Stimulated activated CD8-positive, alpha-beta memory T cell treated with anti-CD3 and anti-CD28 coated beads, Interleukin-7, amount 100 ng/mL, for 4 hours (primary cell): ENCODE measurements at places on chromosomes 13 and 19.

GRCh38 chr19:48633148-48634035, 3.8 kb downstream of the DBP start:
- no peak for DNase-seq

GRCh38 chr13:113378825-113379224, 14.9 kb upstream of the GRTP1 start:
- no peak for DNase-seq

DNA sequence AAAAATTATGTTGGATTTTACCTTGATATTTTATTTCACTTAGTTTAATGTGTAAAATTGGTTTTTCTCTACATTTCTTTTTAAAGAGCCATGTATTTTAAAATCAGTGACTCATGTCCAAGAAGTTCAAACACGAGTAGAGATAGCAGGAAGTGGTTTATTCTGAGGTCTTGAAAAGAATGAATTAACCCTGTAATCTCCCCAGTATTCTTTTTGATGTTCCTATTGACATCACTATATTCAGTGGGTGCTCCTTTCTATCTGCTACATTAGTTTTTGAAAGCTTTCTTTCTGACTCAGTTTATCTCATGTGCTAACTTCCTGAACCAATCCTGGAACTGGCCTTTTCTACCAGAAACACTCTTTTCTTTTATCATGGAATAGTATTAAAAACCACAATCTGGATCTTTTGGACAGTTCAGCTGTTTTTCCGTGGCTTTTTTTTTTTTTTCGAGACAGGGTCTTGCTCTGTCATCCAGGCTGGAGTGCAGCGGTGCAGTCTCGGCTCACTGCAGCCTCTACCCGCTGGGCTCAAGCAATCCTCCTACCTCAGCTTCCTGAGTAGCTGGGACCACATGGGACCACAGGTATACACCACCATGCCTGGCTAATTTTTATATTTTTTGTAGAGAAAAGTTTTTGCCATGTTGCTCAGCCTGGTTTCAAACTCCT, 114.9 kb downstream of the PCCA start:
- no peak for DNase-seq

DNA sequence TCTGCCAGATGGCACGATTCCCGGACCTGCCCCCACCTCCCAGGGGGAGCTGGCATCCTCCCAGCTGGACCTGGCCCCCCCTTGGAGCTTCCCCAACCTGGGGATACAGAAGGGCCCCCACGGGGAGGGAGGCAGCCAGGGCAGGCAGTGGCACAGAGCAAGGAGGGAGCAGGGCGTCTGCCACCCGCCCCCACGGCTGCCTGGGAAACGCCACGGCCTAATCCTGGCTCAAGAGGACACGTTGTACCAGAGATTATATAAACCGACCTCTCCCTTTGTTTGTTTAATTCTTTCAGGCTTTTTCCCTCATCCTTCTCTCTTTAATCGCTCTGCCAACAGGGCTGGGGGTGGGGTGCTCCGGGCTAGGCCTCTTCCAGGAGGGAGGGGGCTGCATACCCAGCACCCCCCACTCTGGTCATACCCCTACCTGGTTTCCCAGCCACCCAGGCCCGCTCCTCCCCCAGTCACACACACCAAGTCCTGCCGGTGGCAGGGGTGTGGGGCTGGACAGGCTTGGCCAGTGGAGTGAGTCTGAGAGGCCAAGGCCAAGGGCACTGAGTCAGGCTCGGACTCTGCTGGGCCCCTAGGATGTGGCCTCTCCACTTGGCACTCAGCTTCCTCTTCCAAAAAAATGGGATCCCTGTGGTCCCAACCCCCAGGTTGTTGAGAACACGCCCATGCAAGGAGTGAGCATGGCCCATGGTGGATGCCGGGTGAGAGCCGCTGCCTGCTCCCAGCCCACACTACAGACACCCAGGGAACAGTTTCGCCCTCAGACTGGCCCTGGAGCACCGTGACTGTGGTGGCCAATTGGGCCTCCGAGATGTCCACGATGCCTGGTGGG, 29.5 kb upstream of the NFIC start:
- no peak for DNase-seq

GRCh38 chr19:47435196-47435595, 15.9 kb upstream of the MEIS3 start:
- no peak for DNase-seq

DNA sequence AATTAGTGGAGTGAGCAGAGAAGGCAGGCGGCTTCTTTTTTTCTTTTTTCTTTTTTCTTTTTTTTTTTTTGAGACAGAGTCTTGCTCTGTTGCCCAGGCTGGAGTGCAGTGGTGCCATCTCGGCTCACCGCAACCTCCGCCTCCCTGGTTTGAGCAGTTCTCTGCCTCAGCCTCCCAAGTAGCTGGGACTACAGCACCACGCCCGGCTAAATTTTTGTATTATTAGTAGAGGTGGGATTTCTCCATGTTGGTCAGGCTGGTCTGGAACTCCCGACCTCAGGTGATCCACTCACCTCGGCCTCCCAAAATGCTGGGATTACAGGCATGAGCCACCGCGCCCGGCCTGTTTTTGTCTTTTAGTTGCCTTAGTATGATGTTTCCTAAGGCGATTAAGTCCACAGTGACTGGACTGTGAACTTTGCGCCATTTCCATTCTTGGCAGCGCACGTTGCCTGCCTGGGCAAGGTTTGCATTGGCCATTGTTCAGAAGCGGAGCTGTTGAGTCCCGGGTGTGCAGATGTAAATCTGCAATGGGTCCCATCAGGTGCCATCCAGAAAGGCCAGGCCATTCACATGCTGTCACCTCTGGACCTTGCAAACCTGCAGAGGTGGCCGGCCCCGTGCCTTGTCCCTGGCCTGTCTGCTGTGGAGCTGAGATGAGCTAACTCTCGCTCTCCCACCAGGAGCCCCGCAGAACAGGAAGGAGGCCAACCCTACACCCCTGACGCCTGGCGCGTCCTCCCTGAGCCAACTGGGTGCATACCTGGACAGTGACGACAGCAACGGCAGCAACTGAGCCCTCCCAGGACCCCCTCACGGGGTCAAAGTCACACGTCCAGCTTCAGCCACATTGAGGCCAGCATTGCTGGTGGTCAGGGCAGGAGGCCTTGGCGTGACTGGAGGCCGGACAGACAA, 10.9 kb upstream of the SHD start:
- no peak for DNase-seq

GRCh38 chr19:1402411-1403070, 1.2 kb upstream of the GAMT start:
- DNase-seq, result no peak

DNA sequence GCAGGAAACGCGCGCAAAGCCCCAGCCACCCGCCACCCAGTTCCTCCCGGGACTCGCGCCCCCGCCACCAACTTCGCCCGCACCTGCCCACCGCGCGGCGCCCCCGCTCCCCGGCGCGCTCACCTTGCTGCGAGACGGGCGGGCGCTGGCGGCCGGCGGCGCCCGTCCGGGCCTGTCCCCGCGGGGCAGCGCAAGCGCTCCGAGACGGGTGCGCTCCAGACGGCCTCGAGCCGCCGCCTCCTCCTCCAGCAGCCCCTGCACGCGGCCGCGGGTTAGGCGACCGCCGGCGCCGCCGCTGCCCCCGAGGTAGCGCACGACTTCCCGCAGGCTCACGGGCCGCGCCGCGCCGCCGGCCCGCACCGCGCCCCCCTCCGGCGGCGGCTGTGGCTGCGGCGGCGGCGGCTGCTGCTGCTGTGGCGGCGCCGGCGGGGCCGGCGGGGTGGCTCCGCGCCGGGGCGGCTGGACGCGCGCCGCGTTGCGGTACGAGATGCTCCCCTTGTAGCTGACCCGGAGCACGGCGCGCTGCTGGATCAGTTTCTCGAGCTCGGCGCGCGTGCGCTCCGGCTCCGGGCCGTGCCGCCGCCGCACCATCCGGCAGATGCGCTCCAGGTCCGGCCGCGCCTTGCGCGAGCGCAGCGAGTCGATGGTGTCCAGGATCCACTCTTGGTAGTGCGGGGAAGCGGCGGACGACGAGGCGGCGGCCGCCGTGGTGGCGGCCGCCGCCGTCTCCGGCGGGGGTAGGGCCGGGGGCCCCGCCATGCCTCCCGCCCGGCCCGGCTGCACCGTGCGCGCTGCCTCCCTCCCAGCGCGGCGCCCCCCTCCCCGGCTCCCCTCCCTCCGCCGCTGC, 666 bp downstream of the SAMD1 start:
- peak; percentile 42 for DNase-seq

DNA sequence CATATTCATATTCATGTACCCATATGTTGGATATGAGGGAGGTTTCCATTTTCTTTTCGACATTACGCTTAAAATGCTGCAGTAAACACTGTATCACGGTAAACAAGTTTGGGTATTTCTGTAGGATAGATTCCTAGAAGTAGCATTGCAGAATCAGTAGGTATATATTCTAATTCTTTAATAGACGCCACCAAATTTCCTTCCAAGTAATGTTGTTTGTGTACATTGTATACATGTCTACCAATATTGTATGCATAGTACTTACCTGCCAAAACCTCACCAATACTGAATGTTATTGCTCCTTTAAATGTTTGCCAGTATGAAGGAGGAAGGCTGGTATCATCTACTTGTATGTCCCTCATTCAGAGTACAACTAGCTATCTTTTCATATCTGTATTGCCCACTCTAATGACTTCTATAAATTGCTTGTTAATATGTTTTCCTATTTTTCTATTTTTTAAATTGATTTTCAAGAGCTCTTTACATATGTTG, 56.1 kb upstream of the ZNF536 start:
- DNase-seq, result no peak

DNA sequence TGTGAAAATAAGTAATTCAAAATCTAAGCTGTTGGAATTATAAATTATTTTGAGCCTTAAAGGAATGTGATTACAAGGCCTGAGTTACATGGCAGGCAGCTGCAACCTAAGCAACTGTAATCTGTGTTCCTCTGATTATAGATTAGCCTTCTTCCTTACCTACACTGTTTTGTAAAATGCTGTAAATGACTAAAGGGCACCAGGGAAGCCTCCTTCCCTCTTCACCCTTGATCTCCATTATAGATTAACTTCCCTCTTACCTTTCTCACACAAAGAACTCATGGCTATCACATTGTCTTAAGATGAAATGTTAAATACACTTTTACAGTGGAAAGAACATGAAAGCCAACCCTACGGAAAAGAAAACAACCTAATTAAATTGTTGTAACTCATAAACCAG, 423.7 kb upstream of the KLF12 start:
- no peak for DNase-seq

GRCh38 chr13:46012404-46012803, 40.1 kb downstream of the ZC3H13 start:
- DNase-seq, result no peak

GRCh38 chr19:46660551-46661019, 397 bp downstream of the DACT3 start:
- no peak for DNase-seq

GRCh38 chr13:113770937-113771336, 11.9 kb downstream of the TMEM255B start:
- no peak for DNase-seq

DNA sequence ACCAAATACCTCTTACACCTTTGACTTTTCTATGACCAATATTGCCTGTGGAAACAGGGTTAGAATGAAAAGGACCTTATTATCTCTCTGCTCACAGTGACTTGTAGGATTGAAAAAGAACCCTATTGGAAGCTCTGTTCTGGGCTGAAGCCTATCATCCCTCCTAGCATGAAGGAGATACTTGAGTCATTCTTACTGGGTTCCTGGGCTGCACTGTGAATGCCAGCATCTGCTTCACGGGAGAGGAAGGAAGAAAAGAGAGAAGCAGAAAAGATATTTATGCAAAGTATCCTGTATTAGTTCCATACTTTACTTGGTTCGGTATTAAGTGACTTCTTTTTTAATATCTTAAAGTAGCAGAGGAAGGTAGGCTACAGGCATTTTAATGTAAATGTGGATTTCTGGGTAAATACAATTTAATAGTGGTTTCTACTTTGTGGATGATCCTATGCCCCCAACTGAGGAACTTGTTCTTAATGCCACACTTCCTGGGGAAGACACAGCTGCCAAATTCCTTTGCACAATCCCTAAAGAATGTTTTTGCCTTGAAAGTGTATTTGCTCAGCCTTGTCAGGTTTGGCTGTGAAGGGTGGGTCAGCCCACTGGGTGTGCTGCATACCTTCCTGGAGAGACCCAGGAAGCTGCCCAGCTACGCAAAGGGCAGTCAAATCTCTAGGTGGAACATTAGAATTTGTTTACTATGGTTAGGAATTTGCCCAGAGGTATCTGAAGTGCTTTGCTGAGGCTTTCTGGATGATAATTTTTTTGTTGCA, 13.7 kb upstream of the SCEL start:
- no peak for DNase-seq

DNA sequence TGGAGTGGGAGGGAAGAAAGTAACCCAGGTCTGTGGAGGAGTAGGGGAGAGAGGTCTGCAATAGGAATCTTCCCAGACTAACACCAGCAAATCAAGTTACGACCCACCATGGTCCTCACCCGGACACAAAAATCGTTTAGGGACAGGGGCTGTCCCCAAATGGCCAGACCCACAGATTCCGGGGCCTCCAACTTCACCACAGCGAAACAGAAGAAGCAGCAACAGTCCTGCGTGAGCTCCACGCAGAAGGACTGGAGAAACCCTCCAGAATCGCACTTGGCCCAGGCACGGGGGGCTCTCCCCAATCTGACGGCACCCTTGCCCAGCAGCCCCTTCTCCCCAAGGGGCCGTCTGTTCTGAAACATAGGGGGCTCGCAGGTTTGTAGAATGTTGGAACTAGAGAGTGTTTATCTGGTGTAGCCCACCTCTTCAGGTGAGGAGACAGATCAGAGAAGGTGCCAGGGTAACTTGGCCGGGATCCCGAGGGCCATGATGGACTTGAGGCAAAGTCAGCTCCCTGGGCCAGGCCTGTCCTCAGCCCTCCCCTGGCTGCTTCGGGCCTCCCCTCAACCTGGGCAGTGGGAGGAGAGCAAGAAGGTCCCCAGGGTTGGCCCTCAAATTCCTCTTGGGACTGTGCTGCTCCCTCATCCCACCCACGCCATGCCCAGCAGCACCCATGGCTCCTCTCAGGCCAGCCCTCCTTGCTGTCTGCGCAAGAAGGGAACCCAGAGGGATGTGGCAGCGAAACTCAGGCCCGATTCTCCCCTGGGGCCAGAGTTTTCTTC, 82.5 kb upstream of the GPR183 start:
- DNase-seq, result no peak

- no peak for DNase-seq
Measured at GRCh38 chr13:48962281-48962680, 13.4 kb upstream of the FNDC3A start.

GRCh38 chr19:34104096-34104495, 68.2 kb upstream of the LSM14A start:
- DNase-seq, result no peak

GRCh38 chr13:29484796-29485195, 110.7 kb downstream of the SLC7A1 start:
- no peak for DNase-seq

GRCh38 chr13:93270769-93271742, 44.4 kb downstream of the GPC6 start:
- no peak for DNase-seq

GRCh38 chr13:101393140-101393539, 23.2 kb downstream of the NALCN start:
- DNase-seq, result no peak

DNA sequence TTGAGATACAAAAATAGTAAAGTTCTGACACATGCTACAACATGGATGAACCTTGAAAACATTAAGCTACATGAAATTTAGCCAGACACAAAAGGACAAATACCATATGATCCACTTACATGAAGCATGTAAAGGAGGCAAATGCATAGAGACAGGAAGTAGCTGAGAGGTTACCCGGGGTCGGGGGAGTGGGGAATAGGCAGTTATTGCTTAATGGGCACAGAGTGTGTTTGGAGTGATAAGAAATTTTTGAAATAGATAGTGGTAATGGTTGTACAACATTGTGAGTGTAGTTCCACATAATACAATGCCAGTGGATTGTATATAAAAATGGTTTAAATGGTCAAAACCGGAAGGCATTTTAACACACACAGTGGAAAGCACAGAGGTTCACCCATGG, 4.3 kb downstream of the N4BP2L1 start:
- DNase-seq, result no peak

GRCh38 chr13:104355041-104355670, 1288.9 kb upstream of the SLC10A2 start:
- no peak for DNase-seq
